ENCODE measurements at places on chromosomes 6 and 20. TPM values are rescaled to one million over a fixed set of nuclear protein-coding genes. Genes with fewer than 3 reads are reported as not detected.

- H3K4me3 ChIP-seq = no peak overlapping the region
- H3K27ac ChIP-seq = no peak overlapping the region
- peaks cover 4% of the 10 kb centered on the region for H3K27me3 ChIP-seq
- H3K36me3 ChIP-seq = no peaks in the 10 kb centered on the region
These were observed 254.3 kb downstream of the THBS2 start for GRCh38 chr6:168999392-168999791.

DNA sequence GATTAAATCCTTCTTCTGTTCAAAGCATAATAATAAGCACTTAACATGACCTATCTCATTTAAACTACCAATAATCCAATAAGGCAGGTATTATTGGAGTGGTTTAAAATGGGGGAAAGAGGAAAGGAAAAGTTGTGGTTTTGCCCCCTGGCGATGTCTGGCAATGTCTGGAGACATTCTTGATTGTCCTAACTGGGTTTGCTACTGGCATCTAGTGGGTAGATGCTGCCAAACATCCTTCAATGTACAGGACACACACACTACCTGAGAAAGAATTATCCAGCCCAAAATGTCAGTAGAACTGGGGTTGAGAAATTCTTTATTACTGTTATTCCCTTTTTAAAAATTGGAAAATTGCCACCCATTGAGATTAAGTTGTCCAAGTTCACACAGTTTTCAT is 25.2 kb upstream of the SRSF6 start:
- H3K27ac ChIP-seq = no peak overlapping the region
- no peak overlapping the region for H3K4me3 ChIP-seq
- DNase-seq = no peak
- H3K36me3 ChIP-seq = no peaks in the 10 kb centered on the region
- peaks cover 12% of the 10 kb centered on the region for H3K27me3 ChIP-seq
- no peaks in the 10 kb centered on the region for H3K4me1 ChIP-seq

DNA sequence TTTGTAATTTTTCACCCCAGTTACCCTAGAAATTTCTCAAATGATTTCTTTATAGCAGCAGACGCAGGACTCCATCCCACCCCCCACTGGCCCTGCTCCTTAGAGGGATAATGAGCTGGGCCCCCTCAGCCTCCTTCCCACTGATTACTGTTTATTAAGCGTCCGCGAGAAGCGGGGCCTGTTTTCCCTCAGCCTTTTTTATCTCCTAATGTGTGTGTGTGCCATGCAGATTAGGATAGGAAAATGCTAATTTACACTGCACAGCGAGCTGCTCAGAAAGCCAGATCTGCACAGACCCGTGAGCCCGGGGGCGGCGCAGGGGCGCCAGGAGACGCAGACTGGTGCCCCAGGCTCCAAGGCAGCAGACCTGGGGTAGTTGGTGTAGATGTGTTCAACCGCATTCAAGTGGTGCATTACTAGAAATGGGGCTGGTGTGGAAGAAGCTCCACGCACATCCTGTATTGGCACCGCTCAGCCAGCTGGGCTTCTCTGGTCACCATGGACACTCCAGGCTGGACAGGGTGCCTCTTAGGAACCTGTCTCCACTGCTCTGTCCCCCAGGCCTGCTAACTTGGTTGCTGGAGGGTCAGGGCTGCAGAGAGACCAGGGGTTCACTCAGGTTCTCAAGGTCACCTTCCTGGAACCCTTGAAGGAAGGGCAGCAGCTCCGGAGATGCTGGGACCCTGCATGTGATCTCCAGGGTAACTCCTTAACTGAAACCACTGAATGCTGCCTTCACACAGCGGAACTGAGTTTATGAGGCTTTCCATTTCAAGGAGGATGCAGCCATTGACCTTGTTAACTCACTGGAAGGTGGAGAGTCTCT is 256.3 kb downstream of the ERMARD start:
- peaks cover 11% of the 10 kb centered on the region for H3K36me3 ChIP-seq
- H3K27me3 ChIP-seq = peaks cover 2% of the 10 kb centered on the region
- H3K4me1 ChIP-seq = peaks cover 4% of the 10 kb centered on the region
- H3K4me3 ChIP-seq = no peak overlapping the region
- no peak overlapping the region for H3K27ac ChIP-seq
- DNase-seq = no peak

GRCh38 chr6:33807606-33808005 is 3.8 kb upstream of the MLN start:
- no peaks in the 10 kb centered on the region for H3K36me3 ChIP-seq
- H3K4me1 ChIP-seq = peaks cover 14% of the 10 kb centered on the region

- no peak overlapping the region for H3K27ac ChIP-seq
- H3K27me3 ChIP-seq = peaks cover 21% of the 10 kb centered on the region
- H3K36me3 ChIP-seq = no peaks in the 10 kb centered on the region
These were observed 44.4 kb downstream of the DCDC2 start for GRCh38 chr6:24313251-24314141.

GRCh38 chr6:96391776-96392360 is 129.7 kb upstream of the UFL1 start:
- H3K27me3 ChIP-seq = peaks cover 4% of the 10 kb centered on the region
- peaks cover 4% of the 10 kb centered on the region for H3K4me1 ChIP-seq
- H3K36me3 ChIP-seq = no peaks in the 10 kb centered on the region
- no peak overlapping the region for H3K27ac ChIP-seq
- H3K4me3 ChIP-seq = no peak overlapping the region

Gene TLDC2
- total RNA-seq = not detected

Gene SRMS
- total RNA-seq = not detected
